ENCODE measurements at places on chromosomes 7 and 10. TPM values are rescaled to one million over a fixed set of nuclear protein-coding genes. Genes with fewer than 3 reads are reported as not detected.

The BEND7 gene
- total RNA-seq = 11.6 TPM

The ANKRD30A gene
- not detected for total RNA-seq

The NEUROD6 gene
- not detected for total RNA-seq

The BTBD16 gene
- not detected for total RNA-seq

The AP3M1 gene
- total RNA-seq = 36.7 TPM

The PSD gene
- total RNA-seq = 3.4 TPM

The STYXL1 gene
- 38.7 TPM for total RNA-seq

The PCBD1 gene
- 39.7 TPM for total RNA-seq

DNA sequence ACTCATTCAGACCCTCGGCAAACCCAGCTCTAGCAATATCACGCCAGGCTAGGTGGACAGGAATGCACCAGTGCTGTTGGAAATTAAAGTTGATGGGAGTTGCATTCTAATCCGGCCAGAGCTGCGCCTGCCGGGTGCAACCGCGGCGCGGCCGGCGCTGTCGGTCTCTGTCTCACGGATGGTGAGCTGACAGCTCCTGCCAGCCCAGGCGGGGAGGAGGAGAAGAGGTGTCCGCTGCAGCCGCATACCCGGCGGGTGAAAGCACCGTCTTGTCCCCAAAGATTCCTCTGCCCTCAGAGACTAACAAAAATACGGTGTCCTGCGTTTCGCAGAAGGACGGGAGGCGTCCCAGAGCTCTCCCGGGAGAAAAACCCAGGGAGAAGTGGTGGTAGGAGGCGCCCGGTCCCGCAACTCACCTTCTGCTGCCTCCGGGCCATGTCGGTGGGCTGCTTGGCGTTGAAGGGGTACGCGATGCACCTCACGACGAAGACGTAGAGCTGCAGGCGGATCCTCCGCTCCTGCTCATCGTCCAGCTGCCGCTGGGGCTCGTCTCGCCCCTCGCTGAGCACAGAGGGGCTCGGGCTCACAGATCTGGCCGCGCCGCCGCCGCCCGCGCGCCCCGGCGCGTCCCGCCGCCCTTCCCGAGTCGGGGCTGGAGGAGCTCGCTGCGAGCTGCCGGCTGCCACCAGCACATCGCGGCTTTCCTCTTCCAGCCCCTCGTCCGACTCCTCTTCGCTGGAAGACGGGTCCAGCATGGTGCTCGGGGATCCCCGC, 490 bp downstream of the CADPS2 start:
- no peaks in the 10 kb centered on the region for H3K4me1 ChIP-seq
- DNase-seq = peak; percentile 50
- no peak overlapping the region for H3K27ac ChIP-seq
- H3K4me3 ChIP-seq = peak overlapping the region; percentile 93

GRCh38 chr10:19817231-19817933, 1.1 kb downstream of the PLXDC2 start:
- no peak overlapping the region for H3K27ac ChIP-seq
- peak overlapping the region; percentile 94 for H3K4me3 ChIP-seq
- H3K27me3 ChIP-seq = no peaks in the 10 kb centered on the region
- DNase-seq = peak; percentile 73

GRCh38 chr7:120856621-120857352, 1.2 kb downstream of the TSPAN12 start:
- H3K36me3 ChIP-seq = no peaks in the 10 kb centered on the region
- no peaks in the 10 kb centered on the region for H3K27me3 ChIP-seq
- peak; percentile 76 for DNase-seq
- no peaks in the 10 kb centered on the region for H3K4me1 ChIP-seq
- no peak overlapping the region for H3K27ac ChIP-seq
- peak overlapping the region; percentile 81 for H3K4me3 ChIP-seq

GRCh38 chr10:116246263-116246662, 26.7 kb downstream of the GFRA1 start:
- DNase-seq = no peak
- H3K36me3 ChIP-seq = no peaks in the 10 kb centered on the region
- no peaks in the 10 kb centered on the region for H3K27me3 ChIP-seq
- no peak overlapping the region for H3K27ac ChIP-seq

DNA sequence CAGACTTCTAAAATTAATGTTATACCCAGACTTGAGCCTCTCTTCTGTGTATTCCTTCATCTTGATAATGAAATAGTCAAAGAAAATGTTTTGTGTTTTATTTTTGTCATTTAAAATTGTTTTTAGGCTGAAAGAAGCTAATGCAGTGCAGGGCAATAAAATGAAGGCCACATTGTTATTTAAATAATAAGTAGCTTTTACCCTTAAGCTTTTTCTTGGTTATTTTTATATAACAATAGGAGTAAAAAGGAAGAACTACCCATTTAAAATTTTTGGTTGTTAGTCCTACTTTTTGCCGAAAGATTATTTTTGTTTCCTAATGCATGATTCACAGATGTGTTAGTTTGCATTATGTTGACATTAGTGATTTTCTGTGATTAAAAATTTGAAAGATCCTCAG, 181.0 kb upstream of the MEOX2 start:
- H3K4me3 ChIP-seq = no peak overlapping the region
- no peaks in the 10 kb centered on the region for H3K4me1 ChIP-seq
- DNase-seq = no peak
- no peak overlapping the region for H3K27ac ChIP-seq
- no peaks in the 10 kb centered on the region for H3K36me3 ChIP-seq
- no peaks in the 10 kb centered on the region for H3K27me3 ChIP-seq

DNA sequence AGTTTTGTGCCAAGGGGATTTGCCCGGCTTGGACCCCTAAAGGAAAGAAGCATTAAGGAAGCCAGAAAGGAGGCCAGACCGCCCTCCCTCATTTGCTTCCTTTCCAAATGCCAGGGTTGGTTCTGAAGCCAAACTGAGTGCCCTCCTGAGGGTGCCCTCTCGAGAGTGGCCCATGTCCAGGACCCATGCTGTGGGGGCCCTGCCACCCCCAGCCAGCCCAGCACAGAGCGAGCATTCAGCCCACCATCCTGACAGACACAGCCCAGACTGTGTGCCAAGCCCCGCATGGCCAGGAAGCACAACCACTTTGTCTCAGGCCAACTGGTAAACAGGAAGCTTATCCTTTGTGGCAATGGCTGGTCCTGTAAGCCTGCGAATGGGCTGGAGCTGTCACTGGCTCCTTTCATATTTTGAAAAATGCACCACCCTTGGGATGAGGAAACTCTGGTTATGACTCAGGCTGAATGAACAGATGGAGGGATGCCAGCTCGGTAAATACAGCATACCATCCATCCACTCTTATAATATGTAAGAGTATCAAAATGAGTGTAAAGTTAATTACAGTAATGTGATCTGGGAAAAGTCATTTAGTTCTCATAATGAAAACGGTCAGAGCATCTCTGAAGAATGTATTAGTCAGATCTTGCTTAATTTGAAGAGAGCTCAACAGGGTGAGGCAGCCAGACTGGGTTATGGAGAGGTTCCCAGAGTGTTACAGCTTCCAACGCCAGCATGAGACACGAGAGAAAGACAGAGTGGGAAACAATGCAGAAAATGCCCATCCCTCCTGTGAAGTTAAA, 65.0 kb downstream of the STK17A start:
- peak overlapping the region; percentile 89 for H3K27ac ChIP-seq
- H3K4me3 ChIP-seq = no peak overlapping the region
- no peak for DNase-seq

DNA sequence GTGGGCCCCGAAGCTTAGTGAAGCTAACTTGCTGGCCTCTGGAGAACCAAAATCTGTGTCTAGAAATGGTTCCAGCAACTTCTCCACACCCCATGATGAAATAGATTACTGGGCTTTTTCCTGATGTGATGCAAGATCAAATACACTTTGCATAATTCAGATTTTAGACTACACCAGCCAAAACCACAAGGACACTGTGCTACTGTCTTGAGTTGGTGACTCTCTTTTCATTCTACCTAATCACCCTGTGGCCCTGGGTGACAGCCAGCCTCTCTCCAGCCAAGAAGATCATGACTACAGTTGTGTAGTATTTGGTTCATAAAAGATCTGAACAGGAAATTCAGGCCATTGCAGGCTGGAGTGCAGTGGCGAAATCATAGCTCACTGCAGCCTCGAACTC, 22.2 kb downstream of the AZGP1 start:
- peaks cover 15% of the 10 kb centered on the region for H3K36me3 ChIP-seq
- no peaks in the 10 kb centered on the region for H3K4me1 ChIP-seq
- no peak overlapping the region for H3K27ac ChIP-seq
- no peak overlapping the region for H3K4me3 ChIP-seq

DNA sequence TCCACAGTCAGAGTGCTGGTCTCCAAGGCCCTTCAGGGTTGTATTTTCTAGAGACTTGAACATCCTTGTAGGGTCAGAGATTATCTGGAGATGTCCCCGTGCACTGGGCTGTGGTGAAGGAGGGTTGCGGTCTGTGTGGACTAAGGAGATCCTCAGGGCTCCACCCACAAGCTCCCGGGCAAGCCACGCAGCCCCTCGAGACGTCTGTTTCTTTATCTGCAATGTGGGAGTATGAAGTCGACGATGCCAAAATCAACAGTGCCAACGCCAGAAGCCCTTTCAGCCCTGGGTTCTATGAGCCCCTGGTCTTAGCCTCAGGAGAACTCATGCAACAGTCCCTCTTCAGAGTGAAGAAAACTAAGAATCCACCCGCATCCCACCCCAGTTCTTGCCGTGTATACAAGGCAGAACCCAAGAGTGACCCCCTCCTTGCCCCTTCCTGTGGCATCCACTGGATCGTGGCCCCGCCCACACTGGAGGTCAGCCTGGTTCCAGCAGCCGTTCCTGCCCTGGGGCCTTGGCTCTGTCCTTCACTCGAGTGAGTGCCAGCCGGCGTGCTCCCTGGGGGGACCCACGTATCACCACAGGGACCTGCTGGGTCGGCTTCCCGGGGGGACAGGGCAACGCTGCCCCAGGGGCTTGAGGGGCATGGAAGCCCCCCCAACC, 6.0 kb upstream of the SHH start:
- H3K27me3 ChIP-seq = peaks cover 16% of the 10 kb centered on the region
- H3K4me1 ChIP-seq = no peaks in the 10 kb centered on the region
- H3K36me3 ChIP-seq = no peaks in the 10 kb centered on the region
- DNase-seq = no peak
- H3K27ac ChIP-seq = no peak overlapping the region

DNA sequence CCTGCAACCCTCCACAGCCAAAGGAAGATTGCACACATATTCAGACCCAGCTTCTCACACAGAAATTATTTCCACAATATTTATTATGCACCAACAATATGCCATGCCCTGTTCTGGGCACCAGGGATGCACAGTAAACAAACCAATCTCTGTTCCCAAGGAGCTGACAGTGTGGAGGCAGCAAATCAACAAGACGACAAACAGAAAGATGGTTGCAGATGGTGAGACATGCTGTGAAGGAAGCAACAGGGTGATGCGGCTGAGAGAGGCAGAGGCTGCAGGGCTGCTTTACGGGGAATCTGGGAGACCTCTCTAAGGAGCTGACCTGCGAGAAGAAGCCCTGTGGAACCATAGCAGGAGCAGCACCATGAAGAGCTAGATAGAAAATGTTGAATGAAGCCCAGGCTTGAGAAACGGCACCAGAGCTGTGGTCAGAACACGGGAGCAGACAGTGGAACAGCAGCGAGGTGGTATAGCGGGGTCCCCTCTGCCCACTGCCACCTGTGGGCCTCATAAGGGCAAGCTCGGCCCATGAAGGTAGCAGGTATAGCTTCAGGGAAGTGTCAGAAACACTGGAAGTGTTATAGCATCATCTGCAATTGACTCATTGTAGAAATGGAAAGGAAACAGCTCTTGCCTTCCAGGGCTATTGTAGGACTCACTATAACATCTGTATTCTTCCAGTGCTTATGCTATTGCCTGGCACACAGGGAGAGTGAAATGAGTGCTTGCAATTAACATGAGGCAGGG, 17.4 kb downstream of the RBP3 start:
- no peak for DNase-seq
- no peaks in the 10 kb centered on the region for H3K36me3 ChIP-seq
- no peaks in the 10 kb centered on the region for H3K4me1 ChIP-seq
- H3K27me3 ChIP-seq = no peaks in the 10 kb centered on the region

All from H9 (cell line).